ENCODE measurements at places on chromosomes 1 and 21.

DNA sequence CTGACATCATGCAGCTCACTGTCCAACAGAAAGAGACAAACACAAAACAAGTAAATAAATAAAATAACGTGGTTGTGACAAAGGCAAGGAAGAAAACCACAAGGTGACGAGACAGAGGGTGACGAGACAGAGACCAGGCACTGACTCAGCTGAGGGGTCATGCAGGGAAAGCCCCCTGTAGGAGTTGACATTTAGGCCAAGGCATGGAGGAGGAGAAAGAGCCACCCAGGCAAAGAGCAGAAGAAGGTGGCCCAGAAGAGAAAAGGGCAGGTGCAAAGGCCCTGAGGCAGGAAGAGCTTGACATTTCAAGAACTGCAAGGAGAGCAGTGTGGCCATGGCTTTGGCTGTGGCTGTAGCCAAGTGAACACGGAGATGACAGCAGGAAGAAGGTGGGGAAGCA is 65.1 kb upstream of the ID3 start:
- DNase-seq, result no peak

- no peak for DNase-seq
These were observed 22.7 kb downstream of the SLC35D1 start for GRCh38 chr1:67031121-67031858.

DNA sequence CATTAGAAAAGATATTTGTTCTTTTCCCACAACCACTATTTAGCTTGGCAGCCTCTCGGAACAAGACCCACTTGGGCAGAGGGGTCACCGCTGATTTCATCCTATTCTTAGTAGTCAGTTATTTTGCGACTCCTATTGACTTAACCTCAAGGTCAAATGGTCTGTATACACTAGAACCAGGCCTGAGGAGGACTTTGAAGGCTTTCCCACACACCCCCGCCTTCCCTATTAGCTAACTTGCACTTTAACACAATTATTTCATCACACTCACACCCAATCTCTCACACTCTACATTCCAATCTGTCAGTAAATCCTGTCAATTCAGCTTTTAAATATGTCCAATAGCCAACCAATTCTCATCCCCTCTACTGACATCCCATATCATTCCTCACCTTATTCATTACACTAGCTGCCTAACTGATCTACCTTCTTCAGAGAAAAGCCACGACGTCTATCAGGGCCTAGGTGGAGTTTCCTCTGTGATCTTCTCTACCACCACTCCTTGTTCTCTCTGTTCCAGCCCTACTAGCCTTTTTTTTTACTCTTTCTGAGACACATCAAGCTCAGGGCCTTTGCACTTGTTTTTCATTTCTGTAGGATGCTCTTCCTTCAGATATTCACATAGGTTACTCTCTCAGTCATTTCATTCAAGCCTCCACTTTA is 1.0 kb upstream of the NIBAN1 start:
- DNase-seq, result no peak

GRCh38 chr21:42062236-42063022 is 8.7 kb upstream of the UMODL1 start:
- peak; percentile 13 for DNase-seq

- DNase-seq, result no peak
These were observed 1230.7 kb upstream of the NCAM2 start for GRCh38 chr21:19767546-19767945.

- DNase-seq, result no peak
These were observed 1269.6 kb upstream of the ADGRL2 start for GRCh38 chr1:80531182-80531581.

Measured in NCI-H1092 (cell line).